ENCODE measurements at places on chromosomes 12 and 14.

- DNase-seq: no peak
Measured at GRCh38 chr12:31531893-31532292, 59.0 kb downstream of the DENND5B start.

GRCh38 chr14:90453401-90453951, 56.6 kb downstream of the CALM1 start:
- DNase-seq: no peak

- DNase-seq: no peak
Measured at GRCh38 chr14:30054201-30054600, 126.6 kb upstream of the PRKD1 start.

- DNase-seq: no peak
Measured at GRCh38 chr14:95498622-95499353, 17.7 kb downstream of the SYNE3 start.

DNA sequence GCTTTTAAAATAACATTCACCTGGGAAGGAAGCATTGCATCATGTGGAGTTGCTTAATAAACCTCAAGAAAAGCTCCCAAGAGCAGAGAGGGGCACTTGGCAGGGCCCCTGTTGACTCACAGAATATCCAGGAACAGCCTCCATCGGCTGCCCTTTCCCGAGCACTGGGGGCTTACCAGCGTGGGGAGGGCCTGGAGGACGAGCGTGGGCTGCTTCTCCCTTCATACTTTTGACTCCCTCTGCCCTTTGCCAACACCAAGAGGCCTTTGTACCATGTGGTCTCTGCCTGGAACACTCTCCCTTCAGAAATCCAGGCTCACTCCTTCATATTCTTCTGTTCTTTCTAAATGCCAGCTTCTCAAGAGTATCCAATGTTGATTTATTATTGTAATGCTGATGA, 492.1 kb upstream of the TMEM132C start:
- DNase-seq: no peak

GRCh38 chr12:46556105-46556559, 183.6 kb upstream of the SLC38A2 start:
- no peak for DNase-seq

Data from activated naive CD4-positive, alpha-beta T cell (primary cell).